ENCODE measurements at places on chromosomes 5 and 9.

- DNase-seq: no peak
These were observed 16.8 kb downstream of the MGAT1 start for GRCh38 chr5:180785794-180786221.

GRCh38 chr5:139245637-139246339 lies 47.6 kb upstream of the SIL1 start:
- DNase-seq: no peak

GRCh38 chr5:14977058-14977685 lies 105.6 kb upstream of the ANKH start:
- DNase-seq: no peak

DNA sequence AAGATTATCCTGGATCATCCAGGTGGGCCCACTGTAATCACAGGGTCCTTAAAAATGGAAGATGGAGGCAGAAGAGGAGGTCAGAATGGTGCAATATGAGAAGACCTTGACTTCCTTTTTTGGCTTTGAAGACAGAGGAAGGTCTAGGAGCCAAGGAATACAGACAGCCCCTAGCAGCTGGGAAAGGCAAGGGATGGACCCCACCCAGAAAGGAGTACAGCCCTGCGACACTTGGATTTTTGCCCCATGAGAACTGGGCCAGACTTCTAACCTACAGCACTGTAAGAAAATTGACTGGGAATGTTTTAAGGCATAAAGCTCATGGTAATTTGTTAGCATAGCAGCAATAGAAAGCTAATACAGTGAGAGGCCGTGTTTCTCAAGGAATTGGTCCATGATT lies 66.9 kb upstream of the LRRTM2 start:
- no peak for DNase-seq

DNA sequence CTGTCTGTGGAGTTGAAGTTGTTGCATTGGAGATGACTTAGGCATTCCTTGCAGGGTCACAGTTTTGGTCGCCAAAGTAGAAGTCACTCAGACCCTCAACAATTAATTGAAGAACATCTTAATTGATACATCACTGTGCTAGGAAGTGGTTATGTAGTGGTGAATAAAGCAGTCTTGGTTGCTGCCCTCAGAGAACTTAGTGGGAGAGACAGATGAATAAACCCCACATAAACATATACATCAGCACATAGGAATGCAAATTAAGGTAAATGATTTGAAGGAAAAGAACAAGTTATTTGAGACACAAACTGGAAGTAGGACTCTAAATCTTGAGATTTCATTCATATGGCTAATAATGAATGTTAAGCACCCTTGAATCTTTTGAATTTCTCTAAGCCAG lies 25.7 kb downstream of the FAM174A start:
- no peak for DNase-seq

Data from CMK (cell line).